ENCODE measurements at places on chromosomes 5 and 9. TPM values are rescaled to one million over a fixed set of nuclear protein-coding genes. Genes with fewer than 3 reads are reported as not detected.
A peak's percentile ranks its signal among the peaks of the same experiment; 100 is the strongest.

The PCDH12 gene
- 1.7 TPM for total RNA-seq

The EQTN gene
- not detected for total RNA-seq

DNA sequence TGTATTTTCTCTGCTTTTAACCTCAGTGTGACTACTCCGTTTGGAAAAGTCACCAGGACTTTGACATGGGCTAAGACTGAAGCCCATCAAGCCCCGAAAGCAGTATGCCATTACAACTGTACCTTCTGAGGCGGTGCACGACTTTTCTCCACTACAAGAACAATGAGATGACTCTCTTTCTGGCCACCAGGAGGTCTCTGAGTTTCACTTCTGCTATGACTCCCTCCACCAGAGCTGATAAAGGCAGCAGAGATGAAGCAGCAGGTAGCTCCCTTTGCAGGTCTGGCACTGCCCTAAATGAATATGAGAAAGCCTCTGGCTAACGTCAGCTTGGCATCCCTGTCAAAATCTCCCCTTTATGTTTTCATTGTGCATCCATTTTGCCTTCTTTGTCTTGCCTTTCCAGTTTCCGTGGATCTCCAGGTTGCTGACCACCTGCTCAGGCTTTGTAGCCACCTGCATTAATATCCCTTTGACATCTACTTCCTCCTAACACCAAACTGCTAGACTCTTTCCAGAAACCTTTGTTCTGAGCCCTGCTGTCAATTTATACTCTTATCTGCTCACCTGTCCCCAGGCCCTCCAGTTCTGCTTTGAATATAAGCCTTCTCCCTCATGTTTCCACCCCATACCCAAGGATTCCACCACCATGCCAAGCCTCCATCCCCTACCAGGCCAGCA, 221.7 kb downstream of the ZNF608 start:
- no peak overlapping the region for H3K27ac ChIP-seq
- H3K4me3 ChIP-seq = no peak overlapping the region
- no peak for DNase-seq
- H3K36me3 ChIP-seq = no peaks in the 10 kb centered on the region

GRCh38 chr9:106846857-106847256, 16.1 kb upstream of the ZNF462 start:
- H3K36me3 ChIP-seq = no peaks in the 10 kb centered on the region
- no peaks in the 10 kb centered on the region for H3K27me3 ChIP-seq
- H3K27ac ChIP-seq = no peak overlapping the region

- H3K4me3 ChIP-seq = no peak overlapping the region
- no peaks in the 10 kb centered on the region for H3K4me1 ChIP-seq
- no peak for DNase-seq
- peaks cover 24% of the 10 kb centered on the region for H3K36me3 ChIP-seq
- H3K27ac ChIP-seq = no peak overlapping the region
- H3K27me3 ChIP-seq = no peaks in the 10 kb centered on the region
Observed at GRCh38 chr5:81081461-81081835, 121.3 kb downstream of the RASGRF2 start.

DNA sequence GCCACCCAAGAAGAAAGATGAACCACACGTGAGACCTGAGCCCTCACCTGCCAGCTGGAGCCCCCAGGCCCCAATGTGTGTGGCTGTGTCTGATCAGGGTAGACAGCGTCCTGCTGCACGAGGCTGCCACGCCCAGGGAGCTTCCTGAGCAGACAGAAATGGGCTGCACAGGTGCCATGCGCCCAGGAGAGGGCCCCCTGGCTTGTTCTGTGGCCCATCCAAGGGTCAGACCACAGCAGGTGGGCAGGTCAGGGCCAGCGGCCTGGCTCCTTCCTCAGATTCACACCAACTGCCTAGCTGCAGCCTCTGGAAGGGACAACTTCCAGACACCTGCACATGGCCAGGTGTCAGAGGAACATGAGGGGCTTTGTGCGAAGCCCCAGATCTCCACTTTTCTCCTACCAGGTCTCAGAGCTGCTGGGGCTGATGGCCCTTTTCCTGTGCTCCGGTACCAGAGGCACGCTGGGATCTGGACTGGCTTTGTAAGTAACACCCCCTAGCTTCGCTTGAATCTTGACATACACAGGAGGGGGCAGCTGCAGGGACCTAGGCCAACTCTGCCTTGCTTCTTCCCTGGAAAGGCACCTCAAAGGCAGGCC, 10.8 kb downstream of the SARDH start:
- peaks cover 6% of the 10 kb centered on the region for H3K4me1 ChIP-seq
- H3K36me3 ChIP-seq = no peaks in the 10 kb centered on the region
- H3K4me3 ChIP-seq = no peak overlapping the region
- H3K27me3 ChIP-seq = peaks cover 8% of the 10 kb centered on the region
- DNase-seq = peak; percentile 12

GRCh38 chr9:134730011-134730760, 88.6 kb downstream of the COL5A1 start:
- H3K36me3 ChIP-seq = no peaks in the 10 kb centered on the region
- H3K4me1 ChIP-seq = peaks cover 3% of the 10 kb centered on the region
- peaks cover 3% of the 10 kb centered on the region for H3K27me3 ChIP-seq
- H3K4me3 ChIP-seq = no peak overlapping the region

Measured in activated CD4-positive, alpha-beta memory T cell treated with anti-CD3 and anti-CD28 coated beads for 36 hours (primary cell).